ENCODE measurements at places on chromosomes 13 and 19.
A peak's percentile ranks its signal among the peaks of the same experiment; 100 is the strongest.

DNA sequence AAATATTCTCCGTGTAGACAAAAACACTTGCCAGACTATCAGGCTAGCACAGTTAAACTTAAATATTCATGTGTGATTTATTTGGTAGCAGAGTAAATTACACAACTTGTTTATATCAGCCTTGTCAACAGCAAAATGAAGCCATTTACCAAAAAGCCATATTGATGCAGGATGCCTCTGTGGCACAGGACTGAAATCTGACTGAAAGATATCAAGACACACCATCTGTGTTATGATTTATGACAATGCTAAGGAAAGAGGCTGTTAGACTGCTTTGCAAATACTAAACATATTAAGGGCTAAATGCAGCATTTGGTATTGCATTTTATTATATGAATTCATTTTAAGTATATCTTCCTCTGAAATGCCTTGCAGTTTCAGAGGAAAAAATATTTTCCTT lies 44.8 kb upstream of the FNDC3A start:
- DNase-seq, result no peak

- DNase-seq, result no peak
Observed at GRCh38 chr13:76641056-76641455, 245.1 kb downstream of the KCTD12 start.

DNA sequence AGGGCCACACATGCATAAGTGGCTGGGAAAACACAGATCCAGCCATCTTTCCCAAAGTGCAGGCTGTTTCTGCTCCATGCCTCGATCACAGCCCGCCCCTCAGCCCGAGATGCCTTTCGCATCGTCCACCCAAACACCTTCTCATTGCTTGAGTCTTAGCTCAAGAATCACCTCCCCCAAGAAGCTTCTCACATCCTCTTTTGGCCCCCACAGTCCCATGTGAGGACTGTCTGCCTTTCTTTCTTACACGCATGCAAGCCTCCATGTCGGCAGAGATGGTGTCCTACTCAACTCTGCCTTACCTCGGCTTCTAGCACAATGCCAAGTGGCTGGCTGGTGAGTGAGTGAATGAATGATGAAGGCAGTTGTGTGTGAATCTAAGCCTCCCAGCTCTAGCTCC lies 18.1 kb upstream of the GSX1 start:
- no peak for DNase-seq

DNA sequence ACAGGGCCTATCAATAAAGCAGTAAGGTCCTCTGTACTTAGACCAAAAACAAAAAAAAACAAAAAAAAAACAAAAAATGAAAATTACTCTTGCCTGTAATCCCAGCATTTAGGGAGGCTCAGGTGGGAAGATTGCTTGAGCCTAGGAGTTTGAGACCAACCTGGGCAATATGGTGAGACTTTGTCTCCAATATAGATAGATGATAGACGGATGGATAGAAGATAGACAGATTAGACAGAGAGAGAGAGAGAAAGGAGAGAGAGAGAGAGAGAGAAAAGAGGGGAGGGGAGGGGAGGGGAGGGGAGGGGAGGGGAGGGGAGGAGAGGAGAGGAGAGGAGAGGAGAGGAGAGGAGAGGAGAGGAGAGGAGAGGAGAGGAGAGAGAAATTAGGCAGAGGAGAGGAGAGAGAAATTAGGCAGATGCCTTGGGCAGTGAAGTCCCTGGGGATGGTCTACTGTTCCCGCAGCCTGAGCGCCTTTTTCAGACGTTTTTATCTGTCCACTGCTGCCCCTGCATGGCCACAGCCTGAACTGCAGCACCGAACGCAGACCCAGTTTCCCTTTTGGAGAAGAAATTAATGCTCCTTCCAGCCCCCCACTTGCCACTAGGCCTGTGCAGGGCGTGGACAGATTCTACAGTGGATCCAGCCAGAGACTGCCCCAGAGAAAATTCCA lies 9.8 kb upstream of the ZNF627 start:
- DNase-seq, result peak; percentile 61

DNA sequence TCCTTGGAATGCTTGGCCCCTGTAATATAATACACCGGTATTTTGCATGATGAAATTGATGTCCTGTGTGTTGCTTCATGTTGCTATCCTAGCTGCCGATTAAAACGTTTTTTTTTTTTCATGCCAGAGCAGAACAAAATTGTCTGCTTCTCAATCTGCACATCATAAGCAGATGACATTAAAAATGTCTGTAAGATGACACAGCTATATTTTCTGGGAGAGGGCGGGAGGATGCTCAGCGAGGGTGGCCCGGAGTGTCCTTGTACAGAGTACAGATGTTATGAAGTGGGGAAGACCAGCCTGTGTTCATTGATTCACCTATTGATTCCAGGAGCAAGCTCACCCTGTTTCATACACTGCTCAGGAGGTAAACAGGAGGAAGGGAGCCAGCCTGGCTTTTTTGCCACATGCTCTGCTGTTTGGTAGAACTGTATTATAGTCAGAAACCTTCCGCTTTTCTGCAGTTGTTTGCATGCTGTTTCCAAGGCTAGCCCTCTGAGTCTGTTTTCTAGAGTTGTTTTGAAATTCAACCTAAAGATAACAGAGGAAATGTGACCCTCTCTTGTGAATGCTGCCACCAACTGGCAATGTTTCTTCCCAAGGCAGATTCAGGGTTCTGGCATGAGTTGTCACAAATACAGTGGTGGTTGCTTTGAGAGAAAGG lies 4.7 kb upstream of the IRS2 start:
- DNase-seq, result no peak

DNA sequence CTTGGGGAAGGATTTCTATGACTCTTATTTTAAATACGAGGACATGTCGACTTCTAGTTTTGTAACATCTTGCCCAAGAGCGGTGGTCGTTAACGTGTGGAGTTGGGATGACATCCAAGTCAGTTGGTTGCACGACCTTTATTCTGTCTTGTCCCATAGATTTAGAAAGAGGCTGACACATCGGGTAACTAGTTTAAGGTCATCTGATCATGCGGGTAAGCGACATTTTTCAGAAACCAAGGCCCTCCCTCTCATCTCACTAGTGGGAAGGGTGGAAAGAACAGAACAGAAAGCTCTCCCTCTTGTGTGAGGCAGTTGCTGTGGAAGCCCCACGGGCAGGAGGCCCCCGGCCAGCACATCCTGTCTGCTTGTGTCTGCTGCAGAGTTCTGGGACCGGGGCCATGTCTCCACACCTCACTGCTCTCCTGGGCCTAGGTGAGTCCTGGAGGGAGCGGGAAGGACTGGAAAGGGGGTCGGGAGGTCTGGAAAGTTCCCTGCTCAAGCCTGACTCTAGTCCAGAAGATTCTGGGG lies at the start of gene LAIR2:
LAIR2 (plus strand) TSS at position 314 of the 531 bp plus-strand sequence; CDS start at position 402, 88 bp downstream.
- DNase-seq, result no peak

GRCh38 chr19:50639121-50640112 lies at the start of gene SYT3:
TSS of gene SYT3 (minus strand) at chr19:50639881. CDS start at chr19:50637411, 2,470 bp downstream.
- no peak for DNase-seq

DNA sequence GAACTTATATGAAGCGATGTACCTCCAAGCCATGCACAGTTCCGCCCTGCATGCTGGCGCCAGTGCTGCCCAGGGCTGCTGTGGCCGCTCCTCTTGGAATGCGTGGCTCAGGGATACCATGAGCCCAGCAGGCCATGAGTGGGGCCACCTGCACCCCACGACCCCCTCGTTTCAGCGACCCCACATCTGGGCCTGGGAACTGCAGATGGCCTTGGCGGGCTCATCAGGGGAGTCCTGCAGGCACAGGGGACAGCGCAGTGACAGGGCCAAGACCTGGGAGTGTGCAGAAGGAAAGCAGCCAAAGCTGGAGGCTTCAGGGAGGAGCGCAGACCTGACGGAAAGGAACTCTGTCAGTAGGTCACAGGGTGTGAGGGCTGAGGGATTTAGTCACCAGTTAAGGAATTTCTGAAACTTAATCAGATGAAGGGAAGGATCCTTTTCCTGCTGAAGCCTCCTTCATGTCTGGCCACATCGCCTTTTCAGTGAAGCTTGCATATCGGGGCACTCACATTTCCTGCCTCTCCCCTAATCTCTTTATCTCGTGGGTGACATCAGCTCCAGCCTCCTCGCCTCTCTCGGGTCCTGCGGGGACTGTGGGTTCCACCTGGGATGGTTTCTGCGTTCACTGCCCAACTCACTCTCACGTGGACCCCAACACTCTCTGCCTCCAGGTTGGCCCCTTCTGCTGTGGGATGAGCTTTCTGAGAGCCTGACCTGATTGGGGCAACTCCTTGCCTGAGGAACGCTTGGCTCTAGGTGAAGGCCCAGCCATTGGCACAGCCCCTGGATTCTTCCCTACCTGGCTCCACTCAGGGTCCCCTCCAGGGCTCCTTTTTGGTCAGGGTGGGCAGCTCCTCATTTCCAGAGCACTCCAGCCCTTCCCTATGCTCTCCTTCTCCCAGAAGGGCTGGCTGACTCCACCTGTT lies 123.5 kb downstream of the CRYL1 start:
- DNase-seq, result no peak

DNA sequence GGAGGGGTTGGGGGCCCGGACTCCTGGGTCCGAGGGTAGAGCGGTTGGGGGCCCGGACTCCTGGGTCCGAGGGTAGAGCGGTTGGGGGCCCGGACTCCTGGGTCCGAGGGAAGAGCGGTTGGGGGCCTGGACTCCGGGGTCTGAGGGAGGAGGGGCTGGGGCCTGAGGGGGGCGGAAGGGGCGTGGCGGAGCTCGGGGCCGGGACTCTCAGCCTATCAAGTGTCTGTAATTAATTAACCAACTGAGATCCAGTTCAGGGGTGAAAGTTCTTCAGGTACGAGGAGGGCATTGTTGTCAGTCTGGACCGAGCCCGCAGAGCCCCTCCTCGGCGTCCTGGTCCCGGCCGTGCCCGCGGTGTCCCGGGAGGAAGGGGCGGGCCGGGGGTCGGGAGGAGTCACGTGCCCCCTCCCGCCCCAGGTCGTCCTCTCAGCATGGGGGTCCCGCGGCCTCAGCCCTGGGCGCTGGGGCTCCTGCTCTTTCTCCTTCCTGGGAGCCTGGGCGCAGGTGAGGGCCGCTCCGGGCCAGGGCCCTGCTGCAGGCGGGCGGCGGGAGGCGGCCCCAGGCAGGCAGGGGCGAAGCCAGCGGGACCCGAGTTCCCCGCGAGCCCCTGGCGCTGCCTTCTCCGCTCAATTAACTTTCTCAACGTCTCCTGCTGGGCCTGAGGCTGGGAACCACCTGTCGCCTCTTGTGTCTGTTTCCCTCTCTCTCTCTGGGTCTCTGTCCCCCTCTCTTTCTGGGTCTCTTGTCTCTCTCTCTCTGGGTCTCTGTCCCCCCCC lies 697 bp downstream of the FCGRT start:
- DNase-seq, result no peak

GRCh38 chr19:29680447-29680846 lies 15.2 kb downstream of the PLEKHF1 start:
- no peak for DNase-seq

Measured in T1000 (cell line).